ENCODE measurements at places on chromosomes 5 and 9.

DNA sequence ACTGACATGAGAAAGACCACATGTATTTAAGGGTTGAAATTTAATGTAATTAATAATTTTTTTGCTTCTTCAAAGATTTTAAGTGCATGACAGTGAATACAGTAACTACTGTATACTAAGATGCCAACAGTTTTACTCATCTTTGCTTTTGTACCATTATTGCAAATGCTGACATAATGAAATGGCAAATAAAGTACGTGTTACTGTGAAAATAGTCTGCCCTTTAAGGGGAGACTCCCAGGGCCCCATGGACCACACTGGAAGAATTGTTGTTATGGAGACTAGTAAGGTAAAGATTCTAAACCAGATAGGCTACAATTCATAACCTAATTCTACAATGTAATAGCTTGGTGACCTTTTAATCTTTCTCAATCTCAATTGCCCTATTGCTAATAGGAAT, 84.7 kb downstream of the NR3C1 start:
- DNase-seq = no peak

GRCh38 chr5:151258201-151258611, 5.2 kb downstream of the GM2A start:
- no peak for DNase-seq

GRCh38 chr5:61637566-61637965, 305.5 kb downstream of the ZSWIM6 start:
- no peak for DNase-seq

DNA sequence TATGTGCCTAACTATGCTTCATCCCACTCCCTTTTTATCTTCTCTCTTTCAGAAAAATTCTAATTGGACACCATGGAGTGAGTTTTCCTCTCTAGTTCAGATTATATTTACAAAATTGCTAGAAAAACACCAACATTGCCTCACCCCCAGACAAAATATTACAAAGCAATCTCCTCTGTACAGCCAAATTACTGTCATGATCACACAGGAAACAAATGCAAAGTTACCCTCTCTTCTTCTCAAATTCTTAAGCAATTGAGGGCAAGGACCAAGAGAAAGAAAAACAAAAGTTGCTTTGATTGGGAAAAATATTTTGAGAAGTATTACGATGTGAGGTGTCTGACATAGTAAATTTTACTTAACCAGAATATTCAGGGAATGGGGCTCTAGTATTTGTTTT, 30.8 kb upstream of the ABCA1 start:
- no peak for DNase-seq

GRCh38 chr5:127899214-127899610, 184.4 kb upstream of the SLC12A2 start:
- DNase-seq = no peak

GRCh38 chr5:25181249-25181648, 536.5 kb upstream of the CDH10 start:
- DNase-seq = no peak

DNA sequence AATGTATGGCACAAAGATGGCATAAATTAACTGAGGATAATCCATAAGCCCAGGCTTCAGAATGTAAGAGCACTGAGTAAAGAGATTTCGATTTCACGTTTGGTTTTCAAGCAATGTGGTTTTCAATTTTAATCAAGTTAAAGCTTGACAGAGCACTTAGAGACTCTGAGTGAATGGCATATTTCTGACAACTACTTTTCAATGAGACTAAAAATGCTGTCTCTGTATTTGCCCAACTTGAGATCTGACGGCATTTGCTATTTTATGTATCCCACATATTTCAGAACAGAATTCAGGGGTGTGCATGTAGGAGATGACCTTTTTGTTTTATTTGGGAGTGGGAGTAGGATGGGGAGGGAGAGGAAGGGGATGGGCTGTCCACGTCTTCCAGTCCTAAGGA, 280.3 kb upstream of the PANK3 start:
- DNase-seq = no peak

All from activated T-helper 1 cell treated with anti-CD3 and anti-CD28 coated beads, Interleukin-2, amount 50 U/mL, for 16 hours (primary cell).